Nephron progenitor cell (in vitro differentiated cells): ENCODE measurements at places on chromosomes 5 and 9.

GRCh38 chr5:146529984-146530383, 14.0 kb upstream of the GPR151 start:
- DNase-seq, result no peak

DNA sequence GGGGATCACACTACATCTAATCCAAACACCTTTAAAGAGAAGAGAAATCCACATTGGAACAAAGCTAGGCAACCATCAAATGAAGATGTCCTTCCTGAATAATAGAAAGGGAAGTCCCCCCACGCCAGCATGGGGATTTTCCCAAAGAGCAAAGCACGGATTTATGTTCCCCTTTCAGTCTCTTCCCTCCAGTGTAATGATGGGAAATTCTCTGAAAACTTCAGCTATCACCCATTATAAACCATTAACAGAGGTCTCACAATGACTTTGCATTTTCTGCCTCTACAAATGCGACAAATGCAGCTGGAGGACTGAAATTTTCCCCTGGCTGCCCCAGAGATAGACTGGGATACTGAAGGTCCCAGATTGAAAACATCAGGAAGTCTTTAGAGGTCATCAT, 368.7 kb downstream of the EFNA5 start:
- no peak for DNase-seq

DNA sequence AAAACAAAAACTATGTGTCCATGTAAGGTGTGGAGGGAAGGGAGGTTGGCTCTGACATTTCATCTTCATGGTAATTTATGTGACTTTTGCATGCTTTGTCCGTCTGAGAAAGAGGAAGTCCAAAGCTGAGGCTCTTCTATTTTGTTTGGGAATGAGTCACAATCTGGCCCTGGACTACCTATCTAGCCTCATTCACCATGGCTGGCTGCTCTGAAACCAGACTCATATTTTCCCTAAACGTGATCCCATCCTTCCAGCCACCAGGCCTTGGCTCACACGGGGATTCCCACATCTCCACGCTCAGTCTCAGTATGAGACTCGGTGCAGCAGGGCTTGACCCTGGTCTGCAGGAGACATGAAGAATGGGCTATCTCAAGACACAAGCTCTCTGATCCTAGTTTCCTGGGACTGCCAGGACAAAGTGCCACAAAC, 672.8 kb downstream of the ACTL7B start:
- no peak for DNase-seq

- DNase-seq, result no peak
Measured at GRCh38 chr5:22910523-22910922, 57.4 kb upstream of the CDH12 start.
